ENCODE measurements at places on chromosomes 11 and 22.

- no peak for DNase-seq
Observed at GRCh38 chr11:34510673-34511072, 2.9 kb downstream of the ELF5 start.

GRCh38 chr22:43828998-43829782 lies 17.1 kb upstream of the EFCAB6 start:
- DNase-seq, result no peak

- DNase-seq, result no peak
Observed at GRCh38 chr11:31542862-31543261, 33.3 kb downstream of the ELP4 start.

- no peak for DNase-seq
Observed at GRCh38 chr11:38672445-38672844, 2074.4 kb upstream of the RAG2 start.

DNA sequence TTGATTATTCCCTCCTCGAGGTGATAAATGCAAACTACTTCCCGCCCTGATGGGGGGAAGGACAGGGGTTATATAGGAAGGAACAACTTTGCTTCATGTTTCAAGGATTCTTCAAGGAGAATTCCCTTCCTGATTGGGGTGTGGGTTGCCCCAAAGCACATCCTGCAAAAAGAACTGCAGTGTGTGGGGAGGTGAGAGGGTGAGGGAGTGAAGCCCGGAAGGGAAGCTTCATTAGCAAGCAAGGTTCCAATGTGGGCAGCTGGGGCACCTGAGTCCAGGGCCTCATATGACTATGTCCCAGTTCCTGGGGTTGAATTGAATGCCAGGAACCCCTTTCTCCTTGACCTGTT lies 326.0 kb downstream of the MN1 start:
- no peak for DNase-seq

- DNase-seq, result no peak
Observed at GRCh38 chr11:73833067-73833466, 43.6 kb downstream of the COA4 start.

GRCh38 chr22:31443516-31443915 lies 44.1 kb downstream of the DRG1 start:
- no peak for DNase-seq

DNA sequence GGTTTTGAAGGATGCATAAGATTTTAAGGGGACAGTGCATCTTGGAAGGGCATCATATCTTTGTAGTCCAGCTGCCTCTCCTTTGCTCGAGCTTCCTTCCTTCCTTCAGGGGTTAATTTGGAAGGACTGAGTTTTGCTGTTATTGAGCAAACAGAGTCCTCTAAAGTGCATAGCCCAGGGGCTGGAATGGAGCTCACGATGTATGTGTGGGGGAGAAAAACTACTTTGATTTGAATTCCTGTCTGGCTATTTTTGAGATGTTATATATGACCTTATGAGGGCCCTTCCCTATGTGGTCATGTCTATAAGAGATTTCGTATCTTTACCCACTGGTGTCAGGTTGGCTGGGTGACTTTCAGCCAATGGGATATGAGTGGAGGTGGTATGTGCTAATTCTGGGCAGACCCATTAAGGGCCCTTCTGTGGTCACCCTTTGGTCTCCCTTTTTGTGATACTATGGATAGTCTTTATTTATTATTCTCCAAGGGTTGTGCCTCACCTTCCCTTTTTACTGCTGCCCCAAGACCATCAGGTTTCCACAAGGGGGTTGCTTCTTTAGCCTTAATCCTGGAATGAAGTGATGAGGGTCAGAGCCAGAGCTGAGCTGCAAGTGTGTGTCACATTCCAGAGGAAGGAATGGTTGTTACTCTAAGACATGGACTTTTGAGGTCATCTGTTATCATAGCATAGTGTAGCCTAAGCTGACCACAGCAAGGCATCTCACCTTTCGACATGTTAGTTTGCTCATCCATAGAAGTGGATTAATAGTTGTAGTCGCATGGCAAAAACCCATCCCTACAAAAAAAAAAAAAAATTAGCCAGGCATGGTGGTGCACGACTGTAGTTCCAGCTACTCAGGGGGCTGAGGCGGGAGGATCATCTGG lies 54.6 kb downstream of the LRRC74B start:
- DNase-seq, result no peak

DNA sequence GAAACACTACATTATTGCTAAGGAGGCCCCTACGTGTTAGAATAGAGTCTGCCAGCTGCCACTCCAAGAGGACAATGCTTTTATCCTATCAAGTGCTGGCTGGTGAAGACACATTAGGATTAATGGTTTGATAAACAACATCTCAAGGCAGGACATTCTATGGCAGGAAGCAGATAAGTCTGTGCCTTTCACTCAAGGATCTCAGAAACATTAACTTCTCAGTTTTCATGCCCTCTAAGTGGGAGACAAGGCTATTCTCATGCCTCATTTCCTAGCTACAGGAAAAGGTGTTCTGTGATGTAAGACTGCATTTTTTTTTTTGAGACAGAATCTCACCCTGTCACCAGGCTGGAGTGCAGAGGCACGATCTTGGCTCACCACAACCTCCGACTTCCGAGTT lies 23.5 kb upstream of the TIMP3 start:
- no peak for DNase-seq

DNA sequence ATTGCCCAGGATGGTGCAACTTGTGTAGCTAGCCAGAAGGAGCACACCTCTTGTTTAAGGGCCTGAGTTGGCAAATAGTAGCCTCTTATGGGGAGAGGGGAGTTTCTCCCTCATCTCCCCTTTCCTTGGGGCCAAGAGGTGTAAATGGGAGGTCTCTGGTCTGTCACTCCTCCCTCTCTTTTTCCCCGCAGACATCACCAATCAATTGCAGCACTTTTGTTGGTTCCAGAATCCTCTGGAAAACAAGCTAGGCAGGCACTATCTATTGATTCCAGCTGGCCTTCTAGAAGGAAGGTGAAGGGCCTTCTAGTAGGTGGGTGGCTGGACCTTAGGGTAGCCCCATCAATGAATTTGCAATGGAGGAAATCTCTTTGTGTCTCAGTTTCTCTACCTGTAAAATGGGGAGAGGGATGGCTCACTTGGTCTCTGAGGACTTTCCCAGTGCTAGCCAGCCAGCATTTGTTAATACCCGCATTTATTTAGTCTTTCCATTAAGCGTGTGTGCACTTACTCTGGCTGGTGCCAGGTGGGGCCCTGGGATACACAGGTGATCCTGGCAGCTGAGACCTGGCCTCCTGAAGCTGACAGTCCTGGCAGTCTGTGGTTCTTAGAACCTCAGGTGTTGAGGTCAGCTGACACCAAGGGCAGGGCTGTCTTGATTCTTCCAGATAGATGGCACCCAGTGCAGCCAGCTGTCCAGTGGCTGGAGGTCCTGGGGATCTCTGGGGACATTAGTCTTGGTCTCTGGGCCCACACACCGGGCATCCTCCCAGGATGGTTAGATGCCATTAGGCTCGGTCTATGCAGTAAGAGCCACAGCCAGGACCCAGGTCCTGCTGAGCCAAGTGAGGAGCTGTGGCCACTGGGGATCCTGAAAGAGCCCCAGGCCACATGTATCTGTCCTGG lies 51.7 kb downstream of the TSPAN18 start:
- no peak for DNase-seq

DNA sequence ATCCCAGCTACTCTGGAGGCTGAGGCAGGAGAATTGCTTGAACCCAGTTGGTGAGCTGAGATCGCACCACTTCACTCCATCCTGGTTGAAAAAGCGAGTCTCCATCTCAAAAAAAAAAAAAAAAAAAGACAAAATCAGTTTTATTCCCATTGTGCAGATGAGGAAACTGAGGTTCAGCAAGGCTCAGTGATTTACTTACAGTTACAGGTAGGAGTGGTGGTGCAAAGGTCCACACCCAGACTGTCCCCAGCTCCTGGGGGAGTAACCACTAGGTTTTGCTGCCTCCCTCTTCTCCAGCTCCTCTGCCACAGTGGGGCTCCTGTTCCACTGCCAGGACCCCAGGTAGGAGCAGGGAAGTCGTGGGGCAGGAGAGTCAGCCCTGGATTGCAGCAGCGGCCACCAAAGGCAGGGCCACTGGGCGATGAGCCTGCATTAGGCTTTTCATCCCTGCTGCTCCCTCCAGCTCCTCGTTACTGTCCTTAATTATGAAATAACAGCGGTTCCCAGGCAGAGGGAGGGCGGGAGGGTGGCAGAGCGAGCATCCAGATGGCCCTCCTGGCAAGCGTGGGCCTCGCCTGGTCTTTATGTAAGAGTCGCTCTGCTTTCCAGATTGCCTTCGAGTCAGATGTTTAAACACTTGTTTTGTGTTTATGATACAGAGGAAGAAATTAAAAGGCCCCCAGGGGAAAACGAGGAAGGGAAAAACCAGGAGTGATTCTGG lies 15.5 kb upstream of the RASD2 start:
- no peak for DNase-seq

DNA sequence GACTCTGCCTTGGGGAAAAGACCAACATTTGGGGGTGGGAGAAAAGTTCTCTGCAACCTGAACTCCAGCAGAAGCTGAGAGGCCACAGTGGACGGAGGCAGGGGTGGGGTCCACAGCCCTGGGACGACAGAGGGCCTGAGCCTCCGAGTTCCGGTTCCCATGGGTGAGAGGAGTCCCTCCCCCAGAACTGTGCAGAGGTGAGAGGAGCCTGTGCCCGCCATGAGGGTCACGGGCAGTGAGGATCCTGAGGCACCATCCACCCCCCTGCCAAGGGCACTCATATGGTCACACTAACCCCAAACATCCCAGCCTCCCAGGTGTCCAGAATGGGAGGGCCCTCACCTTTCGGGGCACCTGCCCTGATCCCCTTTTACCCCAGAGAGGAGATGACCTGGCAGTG lies 30.5 kb downstream of the KIAA0930 start:
- DNase-seq, result no peak

DNA sequence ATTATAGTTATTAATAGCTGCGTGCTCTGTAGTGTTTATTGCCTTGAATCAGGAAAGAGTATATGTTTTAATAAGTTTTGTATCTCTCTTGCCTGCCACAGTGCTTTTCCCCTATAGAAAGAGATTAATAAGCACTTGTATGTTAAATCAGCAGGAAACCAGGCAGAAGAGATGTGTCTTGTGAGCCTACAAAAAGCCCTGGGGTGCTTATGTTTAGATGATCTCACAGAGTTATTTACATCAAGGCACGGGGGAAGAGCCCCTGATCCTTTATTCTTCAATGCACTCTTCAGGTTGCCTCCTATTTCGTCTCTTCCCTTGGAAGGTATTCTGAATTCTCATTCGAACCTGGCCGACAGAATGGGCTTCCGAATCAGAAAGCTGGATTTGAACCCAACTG lies 183.0 kb downstream of the MAML2 start:
- no peak for DNase-seq

DNA sequence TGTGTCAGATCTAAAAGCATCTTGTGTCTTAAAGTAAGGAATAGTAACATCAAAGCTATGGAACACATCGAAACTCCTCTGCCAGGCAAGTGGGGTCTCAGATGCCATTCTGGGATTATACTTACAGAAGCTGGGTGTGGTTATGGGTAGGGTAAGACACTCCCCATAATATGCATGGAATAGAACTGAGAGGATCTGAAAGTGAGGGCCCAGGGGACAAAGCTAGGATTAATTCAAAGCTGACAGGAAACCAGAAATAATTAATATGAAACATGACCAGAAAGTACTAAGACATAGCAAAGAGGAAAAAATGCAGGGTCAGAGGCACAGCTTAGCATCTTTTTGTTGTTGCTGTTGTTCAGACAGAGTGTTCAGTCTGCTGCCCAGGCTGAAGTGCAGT lies 40.2 kb upstream of the EED start:
- DNase-seq, result no peak

DNA sequence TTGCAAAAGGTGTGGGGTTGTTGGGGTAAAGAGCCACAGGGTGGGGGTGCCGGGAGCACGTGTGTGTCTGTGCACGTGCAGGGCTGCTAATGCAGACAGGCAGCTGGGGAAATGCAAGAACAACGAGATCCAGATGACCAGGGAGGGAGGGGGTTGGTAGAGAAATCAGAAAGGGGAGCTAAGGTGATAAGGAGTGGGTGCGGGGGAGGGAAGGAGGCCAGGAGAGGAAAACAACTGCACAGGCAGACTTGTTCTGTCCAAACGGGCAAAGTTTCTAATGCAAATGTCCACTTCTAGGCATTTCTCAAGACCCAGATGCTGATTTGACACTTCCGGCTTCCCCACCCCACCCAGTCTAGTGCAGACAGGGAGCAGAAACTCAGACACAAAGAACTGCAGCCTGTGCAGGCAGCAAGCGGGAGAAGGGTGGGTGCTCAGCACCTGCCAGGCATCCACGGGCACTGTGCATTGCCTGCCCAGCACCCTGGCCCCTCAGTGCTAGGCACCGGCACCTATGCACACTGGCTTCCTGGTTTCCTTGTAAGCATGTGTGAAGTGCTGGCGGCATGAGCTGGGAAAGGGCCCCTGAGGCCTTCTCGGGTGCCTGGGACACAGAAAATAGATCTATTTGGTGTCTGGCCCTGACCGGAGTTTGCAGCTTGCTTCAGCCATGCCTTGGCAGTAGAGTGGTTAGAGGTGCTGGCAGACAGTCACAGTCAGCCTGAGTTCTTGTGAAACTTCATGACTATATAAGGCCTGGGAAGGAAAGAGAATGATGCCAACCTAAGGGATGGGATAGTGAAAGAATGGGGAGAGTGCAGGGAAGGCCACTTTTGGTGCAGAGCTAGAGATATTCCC lies 220.1 kb upstream of the SORL1-AS1 start:
- DNase-seq, result no peak

DNA sequence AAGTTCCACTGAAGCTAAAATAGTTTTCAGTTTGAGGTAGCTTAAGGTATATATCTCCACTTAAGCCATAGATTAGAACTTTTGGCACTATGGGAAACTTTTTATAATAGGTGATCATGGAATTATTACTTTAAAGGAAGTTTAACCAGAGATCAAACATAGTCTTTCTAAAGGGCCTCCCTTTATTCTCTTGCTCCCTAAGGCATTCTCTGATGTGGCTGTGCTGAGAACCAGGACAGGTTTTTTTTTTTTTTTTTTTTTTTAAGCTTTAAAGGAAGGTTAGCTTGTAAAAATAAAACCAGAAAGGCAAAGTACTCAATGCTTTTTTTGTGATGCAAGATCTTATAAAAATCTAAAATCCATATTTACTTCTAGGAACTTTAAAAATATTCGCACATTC lies 2.9 kb upstream of the MRPL48 start:
- DNase-seq, result no peak

GRCh38 chr11:123195188-123196059 lies at the start of gene CLMP:
Gene CLMP (minus strand): TSS chr11:123195248. CDS start chr11:123194940, 308 bp downstream.
- no peak for DNase-seq

- no peak for DNase-seq
Observed at GRCh38 chr11:47314992-47315391, 37.5 kb downstream of the MYBPC3 start.

DNA sequence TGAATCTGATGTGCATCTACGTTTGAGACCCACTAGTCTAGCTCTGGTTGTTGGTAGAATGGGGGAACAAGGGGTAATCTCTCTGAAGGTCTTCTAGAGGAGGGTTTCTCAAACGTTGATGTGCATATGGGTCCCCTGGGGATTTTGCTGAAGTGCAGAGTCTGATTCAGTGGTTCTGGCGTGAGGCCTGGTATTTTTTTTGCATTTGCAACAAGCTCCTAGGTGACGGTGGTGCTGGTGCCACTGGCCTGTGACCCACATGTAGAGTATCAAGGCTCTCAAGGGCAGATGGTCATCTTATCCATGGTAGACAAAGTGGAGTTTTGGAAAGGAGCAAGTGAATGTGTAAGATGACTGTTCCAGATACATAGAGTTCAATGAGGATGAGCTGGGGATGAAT lies 97.1 kb downstream of the CEP164 start:
- no peak for DNase-seq

Data from stimulated activated naive CD4-positive, alpha-beta T cell treated with Interleukin-2 at 50 U/mL for 16 hours (primary cell).